Activated gamma-delta T cell (primary cell): ENCODE measurements at places on chromosomes 7 and 10.
A peak's percentile ranks its signal among the peaks of the same experiment; 100 is the strongest.

DNA sequence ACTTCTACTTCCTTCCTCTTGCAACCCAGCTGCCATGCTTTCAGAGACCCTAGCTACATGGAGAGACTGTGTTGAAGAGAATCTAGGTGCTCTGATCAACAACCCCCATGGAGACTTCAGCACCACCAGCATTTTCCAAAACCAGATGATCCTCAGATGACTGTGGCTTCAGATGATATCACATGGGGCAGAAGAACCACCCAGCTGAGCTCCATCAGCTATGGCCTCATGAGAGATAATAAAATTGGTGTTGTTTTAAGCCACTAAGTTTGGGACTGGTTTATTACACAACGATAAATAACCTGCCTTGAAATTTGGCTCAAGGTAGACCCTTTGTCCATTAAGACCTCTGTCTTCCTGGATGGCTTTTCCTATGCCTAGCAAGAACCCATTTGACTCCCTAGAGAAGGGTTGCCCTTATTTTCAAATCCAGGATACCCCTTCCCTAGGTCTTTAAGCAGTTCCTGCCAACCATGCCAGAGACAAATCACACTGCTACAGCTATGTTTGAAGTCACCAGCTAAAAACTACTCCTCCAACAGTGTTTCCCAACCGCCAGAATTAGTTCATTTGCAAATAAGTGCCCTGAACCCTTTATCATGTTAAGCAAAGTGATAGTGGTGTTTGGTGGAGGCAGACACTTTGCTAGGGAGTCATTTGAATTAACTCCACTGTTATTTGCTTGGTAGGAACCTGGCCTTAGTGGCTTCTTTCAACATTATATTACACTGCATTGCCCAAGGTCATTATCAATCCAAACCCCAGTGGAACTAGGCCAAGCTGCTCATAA, 136.9 kb upstream of the PALS2 start:
- no peak for DNase-seq

DNA sequence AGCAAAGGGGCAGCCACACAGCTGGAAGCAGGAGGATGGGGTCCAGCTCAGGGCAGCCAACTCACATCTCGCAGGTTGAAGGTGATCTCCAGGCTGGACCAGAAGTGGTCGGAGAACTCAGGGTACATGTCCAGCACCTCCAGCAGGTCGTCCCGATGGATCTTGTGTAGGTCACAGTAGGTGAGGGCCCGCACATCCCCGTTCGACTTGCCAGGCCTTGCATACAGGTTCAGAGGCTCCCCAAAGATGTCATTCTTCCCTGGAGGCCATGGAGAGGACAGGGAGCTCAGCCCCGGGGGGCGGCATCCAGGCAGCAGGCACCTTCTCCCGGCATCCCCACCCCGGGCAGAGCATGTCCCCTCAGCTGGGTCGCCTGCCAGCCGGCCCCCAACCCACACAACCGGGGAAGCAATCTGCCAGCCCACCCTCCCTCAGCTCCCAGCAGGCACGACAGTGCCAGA, 29.3 kb downstream of the KCNH2 start:
- DNase-seq, result no peak

GRCh38 chr10:53023411-53023810, 250.8 kb upstream of the MBL2 start:
- no peak for DNase-seq

DNA sequence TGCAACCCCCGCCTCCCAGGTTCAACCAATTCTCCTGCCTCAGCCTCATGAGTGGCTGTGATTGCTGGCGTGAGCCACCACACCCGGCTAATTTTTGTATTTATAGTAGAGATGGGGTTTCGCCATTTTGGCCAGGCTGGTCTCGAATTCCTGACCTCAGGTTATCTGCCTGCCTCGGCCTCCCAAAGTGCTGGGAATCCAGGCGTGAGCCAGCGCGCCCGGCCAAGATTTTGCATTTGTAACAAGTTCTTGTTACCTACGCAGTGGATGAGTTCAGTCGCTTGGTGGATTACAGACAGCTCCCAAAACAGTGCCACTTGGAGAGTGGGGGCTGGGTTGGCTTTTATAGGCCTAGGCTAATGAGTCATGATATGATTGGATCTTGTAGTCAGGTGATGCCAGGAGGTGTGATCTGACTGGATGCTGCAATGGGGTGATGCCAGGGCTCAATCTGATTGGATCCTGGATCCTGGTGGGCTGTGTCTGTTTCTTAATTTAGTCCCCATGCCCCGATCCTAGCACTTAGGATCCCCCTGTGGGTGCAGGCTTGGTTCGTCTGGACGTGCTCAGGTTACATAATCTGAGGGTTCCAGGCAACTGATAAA, 20.3 kb downstream of the SBDS start:
- no peak for DNase-seq

DNA sequence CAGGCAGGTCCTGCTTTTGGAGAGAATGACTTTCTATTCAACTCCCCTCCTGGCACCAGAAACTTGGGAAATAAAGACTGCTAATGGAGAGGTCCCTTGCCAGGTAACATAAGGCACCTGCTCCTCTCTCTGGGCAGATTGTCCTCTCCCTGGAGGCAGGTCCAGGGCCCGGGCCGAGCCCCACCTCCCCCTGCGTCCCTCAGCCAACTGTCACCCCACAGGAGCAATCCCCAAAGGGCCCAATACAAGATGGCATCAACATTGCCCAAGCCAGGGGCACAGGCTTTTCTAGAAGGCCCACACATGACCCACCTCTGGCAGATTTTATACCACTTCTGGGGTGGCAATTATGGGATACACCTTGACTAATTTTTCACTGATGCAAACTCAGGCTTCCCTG, 145.2 kb downstream of the HERPUD2 start:
- no peak for DNase-seq

- no peak for DNase-seq
Observed at GRCh38 chr7:69934144-69934903, 336.0 kb downstream of the AUTS2 start.

DNA sequence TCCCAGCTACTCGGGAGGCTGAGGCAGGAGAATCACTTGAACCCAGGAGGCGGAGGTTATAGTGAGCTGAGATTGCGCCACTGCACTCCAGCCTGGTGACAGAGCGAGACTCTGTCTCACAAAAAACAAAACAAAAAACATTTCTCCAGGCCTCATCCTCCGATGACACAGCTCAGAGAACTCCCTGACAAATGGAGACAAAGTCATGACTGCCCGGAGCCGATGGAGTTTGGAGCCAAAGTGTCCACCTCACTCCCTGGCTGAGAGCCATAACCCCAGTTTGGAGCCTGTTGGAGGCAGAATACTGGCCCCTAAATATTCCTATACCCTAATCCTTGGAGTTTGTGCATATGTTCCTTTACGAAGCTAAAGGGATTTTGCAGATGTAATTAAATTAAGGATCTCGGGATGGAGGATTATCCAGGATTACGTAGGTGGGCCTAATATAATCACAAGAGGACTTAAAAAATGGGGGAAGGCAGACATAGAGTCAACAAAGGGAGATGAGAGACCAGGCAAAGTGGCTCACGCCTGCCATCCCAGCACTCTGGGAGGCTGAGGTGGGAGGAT, 22.7 kb downstream of the SSC4D start:
- DNase-seq, result no peak

GRCh38 chr10:79375321-79376077, 28.2 kb downstream of the PPIF start:
- no peak for DNase-seq

DNA sequence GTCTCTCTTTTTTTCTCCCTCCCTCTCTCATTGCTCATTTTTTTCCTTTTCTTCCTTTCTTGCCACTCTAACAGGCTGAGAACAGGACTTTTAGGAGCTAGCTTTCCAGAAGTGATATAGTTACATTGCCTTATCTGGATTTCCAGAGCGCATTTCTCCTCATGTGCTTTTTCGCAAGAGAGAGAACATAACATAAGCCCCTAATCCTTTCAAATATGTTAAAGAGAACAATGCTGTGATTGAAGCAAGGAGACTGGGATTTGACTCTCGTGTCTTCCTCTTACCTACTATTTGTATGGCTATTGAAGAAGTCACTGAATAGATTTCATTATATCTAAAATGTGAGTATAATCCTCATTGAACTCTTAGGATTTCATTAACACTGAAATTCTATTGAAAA, 101.2 kb upstream of the PRPS1L1 start:
- DNase-seq, result no peak

DNA sequence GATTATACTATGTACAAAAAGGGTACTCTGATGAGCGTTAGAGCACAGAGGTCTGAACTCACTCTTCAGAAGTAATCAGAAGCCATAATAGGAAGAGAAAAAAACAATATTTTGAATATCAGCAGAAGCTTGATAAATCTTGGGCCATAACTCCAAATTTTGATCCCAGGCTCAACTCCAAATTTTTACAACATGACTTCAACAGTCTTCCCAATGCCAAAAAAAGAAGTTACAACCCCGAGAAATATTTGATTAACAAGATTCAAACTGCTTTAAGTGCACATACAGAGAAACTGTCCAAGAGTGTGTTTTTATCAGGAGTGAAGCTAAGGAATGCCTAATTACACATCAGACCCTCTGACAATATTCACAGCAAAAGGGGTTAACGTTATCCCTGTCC, 7.5 kb downstream of the MPP7 start:
- no peak for DNase-seq

- DNase-seq, result peak; percentile 61
Observed at GRCh38 chr7:74657692-74658177, at the start of gene GTF2I. Gene GTF2I (plus strand): TSS chr7:74657718. CDS start chr7:74689129, 31,411 bp downstream.

DNA sequence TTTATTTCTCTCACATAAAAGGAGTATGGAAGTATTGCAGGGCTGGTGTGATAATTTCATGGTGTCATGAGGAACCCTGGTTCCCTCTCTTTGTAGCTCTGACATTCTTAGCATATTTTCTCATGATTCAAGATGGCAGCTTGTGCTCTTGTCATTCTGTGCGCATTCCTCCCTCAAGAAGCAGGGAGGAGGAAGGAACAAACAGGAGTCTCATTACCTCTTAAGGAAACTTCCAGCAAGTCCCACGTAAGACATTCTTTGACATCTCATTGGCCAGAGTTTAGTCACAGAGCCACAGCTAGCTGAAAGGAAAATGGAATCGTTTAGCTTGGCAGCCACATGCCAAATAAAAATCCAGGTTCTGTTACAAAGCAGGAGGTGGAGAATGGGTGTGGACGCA, 546.8 kb downstream of the LRMDA start:
- DNase-seq, result no peak

GRCh38 chr10:124999433-125000365, 57.8 kb downstream of the ZRANB1 start:
- no peak for DNase-seq

DNA sequence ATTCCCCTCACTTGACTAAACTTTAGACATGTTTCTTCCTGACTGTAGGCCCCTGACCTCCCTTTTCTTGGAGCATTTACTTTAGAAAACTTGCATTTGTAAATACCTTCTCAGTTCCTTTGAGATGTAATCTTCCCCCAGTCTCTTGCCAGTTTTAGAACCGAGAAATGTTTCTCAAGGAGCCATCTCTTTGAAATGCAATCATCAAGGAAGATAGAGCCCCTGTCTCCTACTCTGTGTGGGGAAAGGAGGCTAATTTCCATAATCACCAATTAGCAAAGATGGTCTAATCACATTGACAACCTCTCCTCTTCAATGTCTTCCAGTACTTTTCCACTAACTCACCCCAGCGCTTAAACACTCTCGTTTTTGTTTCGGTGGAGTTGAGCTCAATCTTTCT, 70.0 kb upstream of the SMIM30 start:
- no peak for DNase-seq

- no peak for DNase-seq
Observed at GRCh38 chr10:19789607-19790006, 26.6 kb upstream of the PLXDC2 start.

DNA sequence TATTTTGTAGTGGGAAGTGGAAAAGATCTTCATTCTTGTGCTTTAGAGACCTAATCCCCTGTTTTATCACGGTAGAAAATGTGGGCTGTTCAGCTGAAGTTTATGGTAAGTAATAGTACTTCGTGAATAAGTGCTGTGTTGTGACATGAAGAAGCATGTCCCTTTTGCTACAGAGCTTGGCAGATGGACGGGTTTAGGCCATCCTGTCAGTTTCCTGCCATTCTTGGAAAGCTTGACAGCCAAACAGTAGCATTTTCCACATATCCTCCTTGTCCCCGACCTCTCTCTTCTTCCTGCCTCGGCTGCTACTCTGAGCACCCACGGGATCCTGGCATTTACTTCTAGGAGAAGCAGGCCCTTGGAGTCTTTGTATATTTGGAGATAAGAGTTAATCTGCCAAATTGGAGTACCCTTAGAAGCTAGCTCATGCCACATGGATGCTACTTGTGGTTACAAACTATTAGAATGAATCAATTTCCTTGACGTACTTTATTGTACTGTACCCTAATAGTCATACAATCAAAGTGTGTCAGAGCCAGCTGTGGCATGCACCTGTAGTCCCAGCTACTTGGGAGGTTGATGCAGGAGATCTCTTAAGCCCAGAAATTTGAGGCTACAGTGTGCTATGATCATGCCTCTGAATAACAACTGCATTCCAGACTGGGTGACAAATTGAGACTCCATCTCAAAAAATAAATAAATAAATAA, 39.2 kb downstream of the PNLIPRP3 start:
- no peak for DNase-seq

DNA sequence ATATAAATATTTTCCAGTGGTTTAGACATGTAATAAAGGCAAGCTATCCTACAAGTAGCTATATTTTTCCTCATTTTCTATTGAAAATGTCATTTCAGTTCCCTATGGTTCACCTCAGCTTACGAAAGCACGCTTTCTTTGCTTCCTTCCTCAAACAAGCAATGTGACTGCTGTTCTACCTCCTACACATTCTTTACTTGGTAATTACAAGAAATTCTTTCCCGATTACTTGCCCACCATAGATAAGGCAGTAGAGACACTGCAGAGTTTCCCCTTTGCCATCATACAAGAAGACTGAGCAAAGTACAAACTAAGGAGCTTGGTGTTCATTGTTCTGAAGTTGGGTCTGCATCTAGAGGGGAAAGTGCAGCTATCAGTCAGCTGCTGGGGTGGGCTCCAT, 249.4 kb downstream of the CRPPA start:
- no peak for DNase-seq

GRCh38 chr7:23462846-23463245, 7.4 kb downstream of the IGF2BP3 start:
- no peak for DNase-seq

DNA sequence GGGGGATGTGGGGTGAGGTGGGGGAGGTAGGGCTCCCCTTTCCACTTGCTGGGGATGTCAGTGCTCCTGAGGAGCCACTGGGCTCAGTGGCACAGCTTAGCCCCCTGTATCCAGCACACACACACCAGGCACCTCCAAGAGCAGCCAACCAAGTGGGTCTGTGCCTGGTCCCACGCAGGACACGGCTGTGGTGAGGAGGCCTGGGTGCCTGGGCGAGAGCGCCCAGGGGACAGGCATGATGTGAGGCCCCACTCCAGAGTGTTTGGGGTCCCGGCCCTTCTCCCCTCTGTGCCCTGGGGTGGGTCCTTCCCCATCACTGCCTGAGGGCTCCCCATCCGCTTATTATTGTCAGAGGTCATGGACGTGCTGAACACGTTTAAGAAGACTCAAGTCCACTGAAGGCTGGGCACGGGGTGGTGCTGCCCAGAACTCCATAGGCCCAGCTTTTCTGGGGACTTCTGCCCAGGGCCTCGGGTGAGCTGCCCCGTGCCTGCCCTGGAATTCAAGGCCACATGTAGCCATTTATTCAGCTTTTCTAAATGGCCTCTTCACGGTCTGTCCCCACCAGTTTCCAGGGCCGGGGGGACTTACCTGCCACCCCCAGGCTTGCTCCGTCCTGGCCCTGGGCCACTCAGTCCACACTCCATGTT, 119.8 kb downstream of the GRK5 start:
- DNase-seq, result no peak

- no peak for DNase-seq
Observed at GRCh38 chr10:103833731-103834365, 21.5 kb downstream of the SH3PXD2A start.
